ENCODE measurements at places on chromosomes 16 and 17.

GRCh38 chr17:47287068-47287467, 33.4 kb downstream of the ITGB3 start:
- DNase-seq, result no peak

DNA sequence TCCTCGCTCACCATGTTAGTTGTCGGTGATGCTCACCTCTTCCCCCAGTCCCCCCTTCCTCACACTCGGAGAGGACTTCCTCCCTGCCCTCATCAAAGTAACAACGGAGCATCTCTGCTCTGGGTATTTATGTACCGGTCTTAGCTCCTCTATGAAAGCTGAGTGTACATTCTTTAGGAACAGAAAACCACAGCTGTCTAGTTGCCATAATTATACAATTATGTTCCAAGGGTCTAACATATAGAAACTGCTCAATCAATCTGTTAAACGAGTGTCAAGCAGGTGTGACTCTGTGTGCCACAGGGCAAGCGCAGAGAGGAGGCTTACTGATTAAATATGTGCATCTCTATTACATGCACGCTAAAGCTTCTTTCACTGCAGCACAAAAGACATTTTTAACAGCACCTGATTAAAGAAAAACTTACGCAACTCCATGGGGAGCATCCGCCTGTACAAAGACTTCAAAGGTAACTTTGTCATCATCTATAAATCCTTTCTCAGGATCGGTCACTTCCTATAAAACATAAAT, 37.8 kb downstream of the LITAFD start:
- DNase-seq, result no peak

GRCh38 chr16:8729779-8730334, 55.4 kb downstream of the ABAT start:
- no peak for DNase-seq

GRCh38 chr17:39174920-39175694, 9.1 kb upstream of the ARL5C start:
- no peak for DNase-seq

DNA sequence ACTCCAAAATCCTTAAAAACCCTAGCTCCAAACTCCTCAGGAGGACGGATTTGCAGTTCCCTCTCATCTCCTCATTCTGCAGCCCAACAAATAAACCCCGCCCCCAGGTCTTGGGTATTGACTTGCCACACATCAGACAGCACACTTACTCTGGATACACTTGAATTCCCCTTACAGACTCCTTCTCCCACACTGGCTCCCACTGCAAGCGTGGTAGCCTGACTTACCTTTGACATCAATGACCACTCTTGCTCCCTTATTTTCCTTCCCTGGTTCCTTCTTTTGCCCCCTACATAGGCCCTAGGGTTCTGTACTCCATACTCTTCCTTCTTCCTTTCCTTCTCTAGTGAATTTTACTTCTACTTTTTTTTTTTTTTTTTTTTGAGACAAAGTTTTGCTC, 7.5 kb downstream of the RFFL start:
- no peak for DNase-seq

GRCh38 chr17:67018471-67019434, 25.6 kb upstream of the CACNG1 start:
- no peak for DNase-seq

- DNase-seq, result no peak
Measured at GRCh38 chr16:82265809-82266208, 95.8 kb upstream of the MPHOSPH6 start.

- no peak for DNase-seq
Measured at GRCh38 chr17:76255801-76256429, 9.2 kb upstream of the UBALD2 start.

GRCh38 chr17:17849147-17849820, 12.5 kb upstream of the SREBF1 start:
- DNase-seq, result no peak

DNA sequence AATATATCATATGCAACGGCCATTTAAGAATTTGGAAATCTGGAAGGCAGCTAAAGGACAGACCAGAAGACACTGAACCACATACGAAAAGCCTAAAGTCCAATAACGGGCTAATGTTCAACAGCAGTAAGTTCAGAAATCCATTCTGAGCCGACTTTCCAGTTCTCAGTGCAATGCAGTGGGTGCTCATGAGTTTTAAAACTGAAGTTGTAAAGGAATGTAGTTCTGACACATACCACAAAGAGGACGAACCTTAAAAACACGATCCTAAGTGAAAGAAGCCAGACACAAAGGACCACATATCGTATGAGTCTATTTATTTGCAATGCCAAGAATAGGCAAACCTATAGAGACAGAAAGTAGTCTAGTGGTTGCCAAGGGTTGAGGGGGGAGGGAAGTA, 278.3 kb upstream of the ZFHX3 start:
- DNase-seq, result no peak

All from NCI-H446 treated with DMSO at 0.1 percent for 48 hours (cell line).